ENCODE measurements at places on chromosomes 4 and X. TPM values are rescaled to one million over a fixed set of nuclear protein-coding genes. Genes with fewer than 3 reads are reported as not detected.

GRCh38 chrX:27884654-27885053 lies 76.9 kb downstream of the MAGEB10 start:
- DNase-seq = no peak
- no peaks in the 10 kb centered on the region for H3K36me3 ChIP-seq
- H3K4me1 ChIP-seq = no peaks in the 10 kb centered on the region
- H3K27me3 ChIP-seq = no peaks in the 10 kb centered on the region

PAGE2B gene
- total RNA-seq = not detected

IL3RA gene
- 8.0 TPM for total RNA-seq

PNMA6F gene
- not detected for total RNA-seq

F8A1 gene
- total RNA-seq = 35.3 TPM

ASMTL gene
- 27.9 TPM for total RNA-seq

- no peaks in the 10 kb centered on the region for H3K36me3 ChIP-seq
- H3K27me3 ChIP-seq = no peaks in the 10 kb centered on the region
- H3K27ac ChIP-seq = no peak overlapping the region
- DNase-seq = no peak
Observed at GRCh38 chrX:22139822-22140221, 107.7 kb downstream of the PHEX start.

IL1RAPL1 gene
- not detected for total RNA-seq

CENPU gene
- total RNA-seq = 4.2 TPM

DNA sequence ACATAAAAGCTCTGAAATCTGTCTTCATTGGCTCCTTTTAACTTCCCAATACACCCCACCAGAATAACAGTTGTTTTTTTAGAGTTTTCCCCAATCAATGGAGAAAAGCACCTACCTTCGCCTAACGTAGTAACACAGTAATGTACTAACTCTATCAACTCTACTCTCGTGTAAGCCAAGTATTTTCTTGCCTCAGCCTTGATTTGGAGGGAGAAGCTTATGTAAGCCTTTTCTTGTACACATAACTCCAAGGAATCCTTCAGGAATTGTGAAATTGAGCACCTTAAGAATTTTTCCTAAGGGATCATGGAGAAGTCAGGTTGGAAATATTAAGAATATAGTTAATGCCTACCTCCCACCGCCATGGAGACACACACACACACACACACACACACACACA lies 181.2 kb downstream of the RAPGEF2 start:
- no peak overlapping the region for H3K27ac ChIP-seq
- DNase-seq = no peak
- no peak overlapping the region for H3K4me3 ChIP-seq
- H3K36me3 ChIP-seq = no peaks in the 10 kb centered on the region

- H3K4me3 ChIP-seq = no peak overlapping the region
- no peak overlapping the region for H3K27ac ChIP-seq
- no peak for DNase-seq
- H3K36me3 ChIP-seq = no peaks in the 10 kb centered on the region
Observed at GRCh38 chr4:48068182-48068581, 51.6 kb downstream of the NIPAL1 start.

SMARCA1 gene
- 19.5 TPM for total RNA-seq

GRCh38 chr4:2412534-2412884 lies 5.9 kb downstream of the ZFYVE28 start:
- peak overlapping the region; percentile 72 for H3K27ac ChIP-seq
- DNase-seq = peak; percentile 49
- no peaks in the 10 kb centered on the region for H3K36me3 ChIP-seq
- peak overlapping the region; percentile 31 for H3K4me3 ChIP-seq
- no peaks in the 10 kb centered on the region for H3K27me3 ChIP-seq
- peaks cover 66% of the 10 kb centered on the region for H3K4me1 ChIP-seq

GRCh38 chrX:39163581-39164126 lies 362.4 kb downstream of the MID1IP1 start:
- H3K27ac ChIP-seq = no peak overlapping the region
- DNase-seq = no peak
- H3K36me3 ChIP-seq = no peaks in the 10 kb centered on the region
- H3K4me1 ChIP-seq = peaks cover 24% of the 10 kb centered on the region
- no peak overlapping the region for H3K4me3 ChIP-seq
- no peaks in the 10 kb centered on the region for H3K27me3 ChIP-seq

SMPX gene
- total RNA-seq = not detected

GRCh38 chr4:86129546-86129945 lies 230.3 kb downstream of the MAPK10 start:
- H3K27me3 ChIP-seq = no peaks in the 10 kb centered on the region
- no peaks in the 10 kb centered on the region for H3K4me1 ChIP-seq
- H3K27ac ChIP-seq = no peak overlapping the region
- H3K4me3 ChIP-seq = no peak overlapping the region
- no peak for DNase-seq
- H3K36me3 ChIP-seq = no peaks in the 10 kb centered on the region

GAGE13 gene
- not detected for total RNA-seq

LONRF3 gene
- 2.4 TPM for total RNA-seq

- H3K4me3 ChIP-seq = no peak overlapping the region
- H3K27me3 ChIP-seq = no peaks in the 10 kb centered on the region
- H3K36me3 ChIP-seq = no peaks in the 10 kb centered on the region
- no peak for DNase-seq
- H3K4me1 ChIP-seq = no peaks in the 10 kb centered on the region
Observed at GRCh38 chr4:121030711-121031110, 41.6 kb downstream of the NDNF start.

- no peak for DNase-seq
- H3K27me3 ChIP-seq = no peaks in the 10 kb centered on the region
- no peak overlapping the region for H3K27ac ChIP-seq
- H3K36me3 ChIP-seq = no peaks in the 10 kb centered on the region
- H3K4me3 ChIP-seq = no peak overlapping the region
- H3K4me1 ChIP-seq = no peaks in the 10 kb centered on the region
Observed at GRCh38 chrX:23978491-23978890, 48.5 kb downstream of the KLHL15 start.

DNA sequence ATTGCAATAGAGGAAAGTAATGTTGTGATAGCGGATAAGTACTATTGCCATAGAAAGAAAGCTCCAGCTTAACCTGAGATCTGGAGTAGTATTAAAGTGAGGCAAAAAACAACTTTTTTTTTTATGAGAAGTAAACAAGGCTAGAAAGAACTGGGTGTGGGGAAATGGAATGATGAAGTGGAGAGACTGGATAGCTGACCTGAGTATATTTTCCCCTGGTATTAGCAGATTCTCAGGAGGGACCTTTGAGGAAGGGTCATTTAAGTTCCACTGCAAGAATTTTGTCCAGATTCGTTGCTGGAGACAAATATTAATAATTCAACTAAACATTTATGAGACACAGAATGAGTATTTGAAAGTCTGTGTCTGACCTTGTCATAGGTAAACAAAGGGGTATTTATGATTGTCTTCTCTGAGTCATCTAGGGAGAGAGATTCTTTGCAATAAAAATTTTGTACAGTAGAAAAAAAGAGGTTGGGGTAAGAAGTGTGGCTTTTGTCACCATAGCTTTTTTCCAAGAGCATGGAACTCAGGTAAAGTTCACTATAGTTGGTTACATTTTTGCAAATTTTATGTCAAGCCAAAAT lies 2095.9 kb downstream of the ARAP2 start:
- no peaks in the 10 kb centered on the region for H3K36me3 ChIP-seq
- no peak overlapping the region for H3K4me3 ChIP-seq
- no peak for DNase-seq
- no peaks in the 10 kb centered on the region for H3K27me3 ChIP-seq
- no peaks in the 10 kb centered on the region for H3K4me1 ChIP-seq

AMBN gene
- not detected for total RNA-seq

DNA sequence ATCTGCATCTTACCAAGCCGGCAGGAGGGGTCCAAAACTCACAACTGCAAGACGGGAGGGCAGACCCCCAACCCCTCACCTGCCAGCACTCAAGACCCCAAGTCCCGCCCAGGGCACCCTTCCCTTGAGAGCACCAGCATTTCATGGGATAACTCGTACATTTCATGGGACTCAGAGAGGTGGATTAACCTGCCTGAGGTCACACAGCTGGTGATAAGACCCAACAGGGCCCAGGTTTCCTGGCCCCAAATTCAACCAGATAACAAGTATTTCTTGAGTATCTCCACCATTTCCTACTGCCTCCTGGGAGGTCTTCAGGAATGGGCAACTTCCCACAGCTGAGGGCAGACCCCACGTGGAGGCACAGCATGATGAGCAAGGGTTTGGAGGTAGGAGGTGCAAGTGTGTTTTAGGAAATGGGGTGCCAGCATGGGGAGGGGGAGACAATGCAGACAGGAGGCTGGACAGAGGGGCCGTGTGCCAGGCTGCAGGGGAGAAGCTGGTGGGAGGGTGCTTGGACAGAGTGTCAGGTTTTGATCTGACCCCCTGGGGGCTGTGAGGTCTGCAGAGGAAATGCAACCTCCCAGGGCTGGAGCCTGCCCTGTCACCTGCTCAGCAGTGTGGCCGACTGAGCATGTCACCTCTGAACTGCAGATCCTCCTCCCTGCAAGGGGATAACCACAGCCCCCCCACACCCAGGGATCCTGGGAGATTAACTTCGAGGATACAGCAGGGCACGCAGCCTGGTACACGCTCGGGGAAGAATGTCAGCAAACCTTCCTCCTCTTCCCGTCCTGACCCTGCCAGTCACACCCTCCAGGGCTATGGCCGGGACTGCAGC lies 4.4 kb downstream of the ADRA2C start:
- no peak overlapping the region for H3K27ac ChIP-seq
- H3K4me1 ChIP-seq = no peaks in the 10 kb centered on the region
- H3K27me3 ChIP-seq = peaks cover 10% of the 10 kb centered on the region
- H3K36me3 ChIP-seq = no peaks in the 10 kb centered on the region
- H3K4me3 ChIP-seq = no peak overlapping the region

DNA sequence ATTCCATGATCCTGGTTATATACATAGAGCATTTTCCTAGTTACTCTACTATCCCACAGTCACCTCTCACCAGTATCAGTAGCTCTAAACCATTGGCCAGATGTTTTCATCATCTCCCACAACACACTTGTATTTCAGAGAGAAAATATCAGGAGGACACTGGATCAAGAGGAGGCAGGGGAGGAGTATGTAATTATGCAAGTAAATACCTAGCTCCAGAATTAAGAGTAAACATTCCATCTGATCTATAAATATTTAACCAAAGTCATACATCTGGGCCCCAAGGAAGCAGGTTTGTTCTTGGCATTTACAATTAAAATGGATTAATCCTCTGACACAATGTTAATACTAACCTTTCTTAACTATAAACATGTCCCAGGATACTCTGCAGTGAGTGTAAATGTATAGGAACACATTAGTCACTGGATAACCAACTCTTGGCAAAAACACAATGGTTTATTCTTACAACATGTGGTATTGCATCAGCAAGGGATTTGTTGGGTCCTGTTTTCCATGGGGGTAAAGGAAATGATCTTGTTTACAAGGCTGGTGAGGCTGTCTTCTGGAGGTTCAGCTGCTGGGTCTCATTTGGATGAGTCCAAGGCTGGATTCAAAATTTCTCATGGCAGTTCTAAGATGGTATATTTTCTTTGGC lies 170.1 kb downstream of the ATG4A start:
- no peaks in the 10 kb centered on the region for H3K27me3 ChIP-seq
- H3K4me1 ChIP-seq = no peaks in the 10 kb centered on the region
- DNase-seq = no peak
- no peak overlapping the region for H3K27ac ChIP-seq

GATB gene
- total RNA-seq = 15.2 TPM

DNA sequence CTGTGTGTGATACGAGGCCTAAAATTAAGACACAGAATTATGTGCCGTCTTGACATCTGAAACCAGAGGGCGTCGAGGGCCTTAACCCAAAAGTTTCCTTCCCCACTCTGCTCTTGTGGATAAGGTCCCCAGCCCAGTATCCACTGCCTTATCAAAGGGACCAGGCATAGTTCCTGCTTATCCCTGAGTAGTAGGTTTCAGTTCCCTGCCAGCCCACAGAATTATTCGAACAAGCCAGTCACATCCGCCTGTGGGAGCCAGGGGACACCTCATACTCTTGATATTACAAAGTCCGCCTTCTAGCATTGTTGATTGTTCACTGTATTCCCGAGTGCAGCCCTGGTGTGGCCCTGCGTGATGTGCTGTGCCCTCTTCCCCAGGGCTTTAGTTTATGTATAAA lies 5.4 kb upstream of the MMRN1 start:
- H3K4me3 ChIP-seq = no peak overlapping the region
- no peaks in the 10 kb centered on the region for H3K36me3 ChIP-seq
- peaks cover 2% of the 10 kb centered on the region for H3K4me1 ChIP-seq
- no peak for DNase-seq
- H3K27ac ChIP-seq = no peak overlapping the region

- no peak for DNase-seq
- peaks cover 31% of the 10 kb centered on the region for H3K4me1 ChIP-seq
- peaks cover 38% of the 10 kb centered on the region for H3K27me3 ChIP-seq
- H3K4me3 ChIP-seq = peak overlapping the region; percentile 57
Observed at GRCh38 chr4:108165586-108165985, 3.1 kb downstream of the LEF1 start.

GRCh38 chrX:21479695-21480270 lies 105.6 kb downstream of the CNKSR2 start:
- no peaks in the 10 kb centered on the region for H3K4me1 ChIP-seq
- H3K27ac ChIP-seq = no peak overlapping the region
- H3K27me3 ChIP-seq = no peaks in the 10 kb centered on the region
- no peaks in the 10 kb centered on the region for H3K36me3 ChIP-seq
- no peak for DNase-seq

DNA sequence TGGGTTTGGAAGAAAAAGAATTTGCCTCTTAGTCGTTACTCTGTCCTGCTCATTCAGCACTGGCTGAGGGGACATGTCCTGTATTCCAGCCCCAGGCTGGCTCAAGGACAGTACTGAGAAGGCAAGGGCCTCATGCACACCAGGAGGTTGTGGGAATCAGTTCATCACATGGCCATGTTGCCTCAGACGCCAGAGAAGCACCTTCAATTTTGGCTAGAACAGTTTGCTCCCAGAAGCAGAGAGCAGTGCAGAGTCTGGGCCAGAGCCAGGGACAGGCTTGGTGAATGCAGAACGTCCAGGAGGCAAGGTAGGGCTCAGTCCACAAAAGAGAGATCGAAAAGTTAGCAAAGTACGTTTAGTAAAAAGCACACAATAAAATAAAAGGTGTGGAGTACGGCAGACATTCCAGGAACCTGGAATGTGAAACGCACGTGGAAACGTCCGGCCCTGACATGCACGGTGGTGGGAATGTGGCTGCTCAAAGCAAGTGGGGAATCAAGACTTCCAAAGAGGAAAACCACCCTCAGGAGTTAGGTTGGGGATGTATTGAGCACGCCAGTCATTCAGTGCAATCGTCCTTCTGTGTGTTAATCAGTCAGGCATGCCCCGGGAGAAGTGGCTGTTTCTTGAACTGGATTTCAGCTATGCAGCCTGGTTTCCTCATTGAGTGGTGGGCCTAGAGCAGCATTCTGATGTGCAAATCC lies 1.2 kb upstream of the SLC2A9 start:
- DNase-seq = no peak
- H3K4me3 ChIP-seq = no peak overlapping the region
- H3K36me3 ChIP-seq = no peaks in the 10 kb centered on the region
- no peaks in the 10 kb centered on the region for H3K27me3 ChIP-seq
- no peak overlapping the region for H3K27ac ChIP-seq

ACTRT1 gene
- not detected for total RNA-seq

- DNase-seq = no peak
- no peaks in the 10 kb centered on the region for H3K27me3 ChIP-seq
- H3K36me3 ChIP-seq = no peaks in the 10 kb centered on the region
- H3K4me1 ChIP-seq = no peaks in the 10 kb centered on the region
- no peak overlapping the region for H3K4me3 ChIP-seq
Observed at GRCh38 chr4:122814426-122814825, 12.2 kb upstream of the FGF2 start.

GRCh38 chrX:150312931-150313330 lies 50.2 kb upstream of the MAMLD1 start:
- H3K4me3 ChIP-seq = no peak overlapping the region
- H3K4me1 ChIP-seq = no peaks in the 10 kb centered on the region
- DNase-seq = no peak
- no peaks in the 10 kb centered on the region for H3K36me3 ChIP-seq
- H3K27ac ChIP-seq = no peak overlapping the region

GRCh38 chrX:47523713-47524166 lies 37.3 kb upstream of the ARAF start:
- peaks cover 8% of the 10 kb centered on the region for H3K4me1 ChIP-seq
- H3K27ac ChIP-seq = peak overlapping the region; percentile 8
- DNase-seq = no peak
